EH (cell line): ENCODE measurements at places on chromosomes 12 and 14.

- DNase-seq, result peak; percentile 45
These were observed 17.4 kb downstream of the KCNMB4 start for GRCh38 chr12:70383484-70383883.

- DNase-seq, result peak; percentile 88
These were observed 319.4 kb downstream of the KCNC2 start for GRCh38 chr12:74890237-74890599.

- peak; percentile 49 for DNase-seq
These were observed 6.3 kb upstream of the SERPINA1 start for GRCh38 chr14:94394581-94395207.

DNA sequence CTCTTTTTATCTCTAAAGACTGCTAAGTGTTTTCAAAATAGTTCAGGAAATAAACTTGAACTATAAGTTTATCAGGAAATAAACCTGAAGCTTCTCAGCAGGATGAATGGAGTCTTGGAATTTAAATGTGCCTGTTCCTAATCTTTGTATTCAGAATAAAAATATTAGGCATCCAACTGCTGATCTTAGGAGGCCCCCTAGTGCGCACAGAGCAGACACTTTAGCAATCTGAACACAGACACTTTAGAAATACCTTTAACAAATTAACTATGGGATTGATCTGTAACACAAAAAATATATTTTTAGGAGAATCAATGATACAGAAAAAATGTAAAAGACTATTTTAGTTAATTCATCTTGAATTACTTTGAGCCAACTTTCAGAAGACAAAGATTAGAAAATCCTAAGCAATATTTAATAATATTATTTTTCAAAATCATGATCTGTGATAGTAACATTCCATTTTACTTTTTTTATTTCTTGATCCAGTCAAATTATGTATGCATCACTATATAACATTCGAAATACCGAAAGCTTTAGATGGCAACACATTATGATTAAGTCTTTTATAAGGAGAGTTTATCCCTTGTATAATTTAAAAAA is 80.9 kb downstream of the SLC41A2 start:
- peak; percentile 63 for DNase-seq

GRCh38 chr14:91961297-91962220 is 14.1 kb upstream of the FBLN5 start:
- DNase-seq, result no peak

DNA sequence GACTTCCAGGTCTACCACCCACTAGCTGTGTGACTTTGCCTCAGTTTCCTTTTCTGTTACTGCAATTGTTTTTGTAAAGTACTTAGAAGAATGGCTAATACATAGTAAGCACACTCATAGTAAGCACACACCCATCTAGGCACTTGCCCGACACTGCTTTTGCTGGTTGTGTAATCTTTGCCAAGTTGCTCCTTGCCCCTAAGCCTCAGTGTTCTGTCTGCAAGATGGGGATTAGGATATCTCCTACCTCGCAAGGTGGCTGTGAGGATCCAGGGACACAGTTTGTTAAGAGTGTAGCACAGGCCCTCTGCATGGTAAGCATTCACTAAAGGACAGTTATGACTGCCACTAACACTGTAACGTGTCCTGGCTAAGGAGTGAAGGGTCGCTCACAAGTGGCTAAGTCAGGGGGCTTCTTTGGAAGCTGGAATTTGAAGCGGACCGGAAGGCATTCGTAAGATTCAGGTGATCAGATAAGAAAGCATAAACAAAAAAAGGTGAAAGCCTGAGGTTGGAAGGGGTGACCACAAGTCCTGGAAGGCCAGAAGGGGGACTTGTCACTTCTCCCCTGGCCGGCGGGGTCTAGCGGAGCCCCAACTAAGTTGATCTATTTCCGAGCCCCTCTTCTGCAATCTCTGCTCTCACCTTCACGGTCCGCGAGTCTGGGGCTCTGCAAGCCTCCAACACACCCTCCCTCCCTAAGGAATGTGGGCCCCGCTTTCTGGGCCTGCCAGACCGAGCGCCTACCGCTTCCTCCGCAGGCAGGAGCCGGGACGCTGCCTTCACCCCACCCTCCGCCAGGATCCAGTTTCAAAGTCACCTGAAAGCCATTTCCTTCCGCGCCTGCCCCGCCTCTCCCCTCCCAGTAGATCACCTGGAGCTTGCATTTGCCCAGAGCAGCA is 1.5 kb upstream of the PLEKHG3 start:
- DNase-seq, result no peak

GRCh38 chr12:21546716-21547115 is 20.6 kb downstream of the SPX start:
- peak; percentile 24 for DNase-seq

DNA sequence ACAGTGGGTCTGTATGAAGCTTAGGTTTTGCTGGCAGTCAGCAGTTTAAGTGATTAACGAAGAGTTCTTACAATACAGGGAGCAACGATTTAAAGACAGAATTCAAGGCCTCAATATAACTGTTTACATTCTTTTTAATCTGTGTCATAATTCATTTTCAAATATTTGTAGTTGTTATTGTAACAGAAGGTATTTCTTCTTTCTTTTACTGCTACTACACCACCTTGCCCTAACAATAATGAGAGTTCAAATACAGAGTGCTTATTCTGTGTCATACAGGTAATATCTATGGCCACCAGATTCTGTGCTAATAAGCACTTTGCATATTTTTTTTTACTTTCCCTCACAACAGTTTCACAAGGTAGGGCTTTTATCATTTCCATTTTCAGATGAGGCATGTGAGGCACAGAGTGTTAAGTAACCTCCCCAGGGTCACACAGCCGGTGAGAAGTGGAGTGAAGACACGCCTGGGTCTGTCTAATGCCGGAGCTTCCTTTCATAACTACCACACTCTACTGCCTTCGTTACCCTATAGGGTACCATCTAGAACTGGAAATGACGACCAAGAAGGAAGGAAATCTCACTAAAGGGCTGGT is 81.9 kb downstream of the PELI2 start:
- DNase-seq, result peak; percentile 40

- peak; percentile 40 for DNase-seq
These were observed 952 bp downstream of the DRAM1 start for GRCh38 chr12:101878243-101878821.

GRCh38 chr14:68367536-68367935 is 425.3 kb downstream of the ZFP36L1 start:
- DNase-seq, result peak; percentile 32

- DNase-seq, result no peak
These were observed 34.3 kb downstream of the SCN8A start for GRCh38 chr12:51625370-51625769.

- no peak for DNase-seq
These were observed 169.0 kb downstream of the ZFP36L1 start for GRCh38 chr14:68623826-68624225.

DNA sequence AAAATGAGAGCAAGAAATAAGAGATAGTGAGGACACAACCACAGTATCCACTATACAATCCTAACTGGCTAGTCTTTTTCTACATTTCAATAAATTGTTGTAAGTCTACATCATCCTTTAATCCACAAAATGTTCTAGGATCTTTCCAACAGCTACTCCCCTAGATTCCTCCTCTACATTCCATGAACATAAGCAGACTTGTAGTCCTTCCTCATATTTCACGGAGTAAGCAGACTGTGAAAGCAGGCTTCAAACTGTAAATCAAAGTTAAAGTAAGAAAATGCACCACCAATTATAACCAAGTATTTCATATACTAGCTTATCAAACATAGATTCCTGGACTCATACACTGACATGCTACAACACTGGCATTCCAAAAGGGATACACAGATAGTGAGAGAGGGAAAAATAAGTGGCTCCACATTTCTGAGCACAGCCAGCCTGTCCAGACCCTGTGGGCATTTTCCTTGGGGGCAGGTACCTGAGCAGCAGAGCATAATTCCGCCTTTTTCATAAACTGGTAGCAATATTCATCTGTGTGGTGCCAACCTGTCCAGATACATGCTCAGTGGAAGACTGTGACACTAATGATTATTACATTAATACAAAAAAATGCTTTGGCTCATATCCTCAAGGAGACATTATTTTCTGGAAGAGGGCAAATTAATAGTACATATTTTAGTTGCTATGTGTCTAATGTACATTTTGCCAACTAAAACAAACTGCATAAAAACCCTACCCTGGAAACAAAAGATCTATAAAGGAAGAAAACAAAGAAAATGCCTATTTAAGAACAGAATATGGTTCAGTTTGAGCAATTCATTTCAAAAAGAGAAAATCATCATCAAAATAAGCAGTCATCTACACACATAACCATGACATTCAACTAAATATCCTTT is 113.3 kb upstream of the FSCB start:
- no peak for DNase-seq

GRCh38 chr12:109741970-109742703 is 28.5 kb downstream of the FAM222A start:
- DNase-seq, result no peak

DNA sequence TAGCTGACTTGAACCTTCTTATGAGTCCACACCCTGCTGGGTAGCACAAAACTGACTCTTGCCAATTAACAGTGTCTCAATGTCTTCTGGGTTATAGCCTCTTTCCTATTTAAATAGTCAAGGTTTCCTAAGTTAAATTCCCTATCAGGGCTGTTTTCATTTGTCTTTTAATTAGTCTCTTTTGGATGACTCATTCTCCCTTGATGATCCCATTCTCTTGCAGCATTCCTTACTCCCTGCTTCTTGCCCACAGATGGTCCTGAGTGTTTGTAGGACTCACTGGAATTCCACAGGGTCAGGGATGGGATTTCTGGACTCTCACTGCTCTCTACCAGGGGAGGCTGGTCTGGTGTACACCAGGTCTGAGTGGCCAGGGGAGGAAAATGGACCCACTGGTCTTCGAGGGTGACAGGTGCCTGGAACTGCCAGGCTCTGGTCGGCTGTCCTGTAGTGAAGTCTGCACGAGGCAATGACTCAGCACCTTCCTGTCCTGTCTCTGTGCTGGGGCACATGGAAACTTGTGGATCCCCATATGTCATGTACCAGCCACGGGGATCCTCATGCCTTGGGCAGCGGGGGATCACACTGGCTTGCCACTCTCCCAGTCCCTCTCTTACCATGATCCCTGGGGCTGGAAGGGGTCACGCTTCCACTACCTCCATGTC is 236.5 kb upstream of the PELI2 start:
- peak; percentile 72 for DNase-seq

GRCh38 chr12:131444220-131445164 is 266.4 kb upstream of the SFSWAP start:
- no peak for DNase-seq
